ENCODE measurements at places on chromosomes 3 and 15.

- DNase-seq = no peak
Observed at GRCh38 chr3:77081240-77081661, 41.4 kb downstream of the ROBO2 start.

DNA sequence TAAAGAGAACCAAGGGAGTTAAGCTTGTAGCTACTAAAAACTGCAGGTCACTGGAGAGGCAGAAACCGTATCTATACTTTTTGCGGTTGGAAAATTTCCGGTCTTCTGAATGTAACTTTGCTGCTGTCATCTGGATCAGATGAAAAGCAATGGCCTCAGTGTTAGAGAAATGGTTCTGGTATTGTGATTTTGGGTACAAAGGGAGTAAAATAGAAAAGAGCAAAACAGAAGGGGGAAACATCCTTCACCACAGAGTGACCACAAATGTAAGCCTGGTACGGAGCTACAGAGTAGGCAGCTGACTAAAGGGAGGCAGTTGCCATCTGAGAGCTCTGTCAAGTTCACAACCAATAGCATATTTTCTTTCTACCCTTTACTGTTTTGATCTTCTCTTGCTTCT, 5.6 kb downstream of the CD96 start:
- DNase-seq = no peak

DNA sequence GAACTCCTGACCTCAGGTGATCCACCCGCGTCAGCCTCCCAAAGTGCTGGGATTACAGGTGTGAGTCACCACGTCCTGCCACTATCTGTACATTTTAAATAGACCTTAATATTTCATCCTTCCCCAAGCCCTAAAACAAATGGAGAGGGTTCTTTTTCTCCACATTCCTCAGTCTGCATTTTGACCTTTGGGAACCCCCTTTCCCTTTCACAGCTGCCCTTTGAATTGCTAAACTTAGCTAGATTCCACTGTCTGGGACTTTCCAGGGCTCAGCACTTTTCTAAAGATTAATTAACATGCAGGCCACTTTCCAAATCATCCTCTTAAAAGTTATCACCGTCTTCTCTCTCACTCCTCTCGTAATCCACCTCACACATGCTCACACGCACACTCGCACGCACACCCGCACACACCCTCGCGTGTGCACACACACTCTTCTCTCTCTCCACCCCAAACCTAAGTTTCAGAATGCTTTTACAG, 124.2 kb downstream of the TMCO5A start:
- no peak for DNase-seq

- DNase-seq = no peak
Observed at GRCh38 chr3:21326704-21327475, 424.1 kb downstream of the ZNF385D start.

- no peak for DNase-seq
Observed at GRCh38 chr15:54829821-54830220, 366.9 kb downstream of the RSL24D1 start.

- no peak for DNase-seq
Observed at GRCh38 chr3:69137005-69137404, 14.6 kb upstream of the LMOD3 start.

DNA sequence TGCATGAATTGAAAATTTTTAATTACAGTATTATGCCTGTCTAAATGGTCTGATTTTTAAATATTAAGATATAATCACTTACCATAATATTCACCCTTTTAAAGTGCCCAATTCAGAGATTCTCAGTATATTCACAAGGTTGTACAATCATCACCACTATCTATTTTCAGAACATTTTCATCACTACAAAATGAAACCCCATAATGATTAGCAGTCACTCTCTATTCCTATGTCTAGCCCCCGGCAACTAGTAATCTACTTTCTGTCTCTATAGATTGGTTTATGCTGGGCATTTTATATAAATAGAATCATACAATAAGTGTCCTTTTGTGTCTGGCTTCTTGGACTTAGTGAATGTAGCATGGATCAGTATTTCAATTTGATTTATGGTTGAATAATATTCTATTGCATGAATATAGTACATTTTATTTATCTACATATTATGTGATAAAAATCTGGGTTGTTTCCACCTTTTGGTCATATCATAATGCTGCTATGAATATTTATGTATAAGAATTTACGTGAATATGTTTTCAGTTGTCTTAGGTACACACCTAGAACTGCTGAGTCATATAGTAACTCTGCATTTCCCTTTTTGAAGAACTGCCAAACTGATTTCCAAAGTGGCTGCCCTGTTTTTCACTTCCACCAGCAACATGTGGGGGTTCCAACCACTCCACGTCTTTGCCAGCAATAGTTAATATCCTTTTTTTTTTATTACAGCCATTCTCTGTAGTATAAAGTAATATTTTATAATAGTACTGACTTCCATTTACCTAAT, 485.7 kb upstream of the ZNF385D start:
- no peak for DNase-seq

DNA sequence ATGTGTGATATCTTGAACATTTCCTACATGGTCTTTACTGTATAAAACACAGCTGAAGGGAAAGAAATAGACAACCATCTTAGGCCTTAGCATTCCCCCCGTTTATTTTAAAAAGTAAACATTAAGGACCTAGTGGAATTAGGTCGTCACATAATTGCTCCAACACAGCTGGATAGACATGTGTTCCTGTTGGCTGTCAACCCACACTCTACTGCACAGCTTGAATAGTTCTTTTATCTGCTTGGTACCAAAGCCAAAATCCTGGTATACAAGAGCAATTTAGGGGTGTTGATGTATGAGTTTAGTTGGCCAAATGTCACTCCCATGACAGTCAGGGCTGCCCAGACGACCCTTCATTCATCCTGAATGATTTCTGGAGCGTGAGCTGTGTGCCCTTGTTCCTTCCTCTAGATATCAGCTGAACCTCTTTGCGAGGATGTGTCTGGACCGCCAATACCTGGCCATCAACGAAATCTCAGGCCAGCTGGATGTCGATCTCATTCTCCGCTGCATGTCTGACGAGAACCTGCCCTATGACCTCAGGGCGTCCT, 179.7 kb downstream of the ITPR1 start:
- DNase-seq = no peak

DNA sequence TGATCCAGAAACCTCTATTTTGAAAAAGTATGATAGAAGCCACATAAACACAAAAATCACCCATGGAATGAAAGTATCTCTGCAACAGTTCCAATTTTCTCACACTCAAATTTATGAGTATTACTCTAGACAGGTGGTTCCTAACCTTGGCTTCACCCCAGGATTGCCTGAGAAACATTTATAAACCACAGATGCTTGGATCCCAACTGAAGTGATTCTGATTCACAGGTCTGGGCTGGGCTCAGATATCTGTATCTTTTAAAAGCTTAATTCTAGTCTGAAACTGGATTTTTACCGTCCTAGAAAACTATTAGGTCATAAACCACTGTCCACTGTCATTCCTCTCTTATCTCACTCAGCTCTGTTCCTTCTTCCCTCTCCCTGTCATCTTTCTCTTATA, 7.4 kb upstream of the SST start:
- no peak for DNase-seq

- no peak for DNase-seq
Observed at GRCh38 chr15:87082581-87082980, 1002.9 kb downstream of the AGBL1 start.

DNA sequence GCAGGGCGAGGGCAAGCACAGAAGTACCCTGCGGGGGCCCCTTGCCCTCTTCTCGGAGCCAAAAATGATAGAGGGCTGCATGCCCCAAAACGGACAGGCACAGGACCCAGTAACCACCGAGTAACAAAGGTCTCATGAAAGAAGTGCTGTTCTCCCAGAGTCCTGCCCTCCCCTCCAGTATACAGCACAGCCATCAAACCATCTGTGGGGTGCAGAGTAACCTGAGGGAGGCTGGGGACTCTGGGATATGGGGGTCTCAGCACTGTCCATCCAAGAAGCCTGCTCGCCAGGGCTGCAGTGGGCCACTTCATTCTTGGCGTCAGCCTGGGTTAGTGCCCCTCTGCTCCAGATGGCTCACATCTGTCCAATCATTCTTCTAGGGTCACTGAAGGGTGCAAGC, 6.1 kb downstream of the ULK3 start:
- no peak for DNase-seq
